H1 (cell line): ENCODE measurements at places on chromosomes 2 and 18.

GRCh38 chr2:46923041-46923528, 7.5 kb upstream of the MCFD2 start:
- no peaks in the 10 kb centered on the region for H3K27me3 ChIP-seq
- no peak overlapping the region for H3K27ac ChIP-seq
- no peak for DNase-seq
- H3K36me3 ChIP-seq = no peaks in the 10 kb centered on the region

- no peaks in the 10 kb centered on the region for H3K36me3 ChIP-seq
- DNase-seq = no peak
- H3K27me3 ChIP-seq = no peaks in the 10 kb centered on the region
- H3K4me3 ChIP-seq = no peak overlapping the region
These were observed 413.0 kb downstream of the CDH2 start for GRCh38 chr18:27763936-27764335.

GRCh38 chr2:159879051-159879604, 81.1 kb upstream of the CD302 start:
- no peaks in the 10 kb centered on the region for H3K27me3 ChIP-seq
- no peak overlapping the region for H3K4me3 ChIP-seq
- no peaks in the 10 kb centered on the region for H3K4me1 ChIP-seq
- no peak for DNase-seq

DNA sequence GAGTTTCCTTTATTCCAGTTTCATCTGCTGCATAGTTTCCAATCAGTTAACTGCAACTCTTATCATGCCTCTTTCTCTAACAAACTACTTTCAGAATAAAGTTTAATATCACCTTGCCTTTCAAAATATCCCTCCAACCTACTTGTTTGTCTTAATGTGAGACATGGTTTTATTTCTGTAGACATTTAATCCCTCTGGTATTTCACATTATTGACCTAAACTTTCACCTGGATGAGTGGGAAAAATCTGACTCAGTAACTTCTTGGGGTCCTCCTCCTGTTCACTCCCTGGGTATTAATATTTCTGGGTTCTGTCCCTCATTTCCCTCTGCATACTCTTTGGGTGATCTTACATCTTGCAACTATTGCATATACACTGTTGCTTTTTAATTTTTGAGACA, 27.9 kb downstream of the MSH6 start:
- H3K4me1 ChIP-seq = no peaks in the 10 kb centered on the region
- no peaks in the 10 kb centered on the region for H3K27me3 ChIP-seq
- peaks cover 10% of the 10 kb centered on the region for H3K36me3 ChIP-seq
- no peak for DNase-seq
- no peak overlapping the region for H3K4me3 ChIP-seq
- H3K27ac ChIP-seq = no peak overlapping the region

- no peaks in the 10 kb centered on the region for H3K36me3 ChIP-seq
- H3K4me1 ChIP-seq = peaks cover 15% of the 10 kb centered on the region
- H3K27ac ChIP-seq = no peak overlapping the region
- H3K27me3 ChIP-seq = no peaks in the 10 kb centered on the region
- no peak overlapping the region for H3K4me3 ChIP-seq
These were observed 143.9 kb upstream of the ITGA6 start for GRCh38 chr2:172283476-172283875.

GRCh38 chr2:160197587-160197986, 2.5 kb downstream of the ITGB6 start:
- H3K27me3 ChIP-seq = no peaks in the 10 kb centered on the region
- DNase-seq = no peak
- no peak overlapping the region for H3K27ac ChIP-seq

- H3K27me3 ChIP-seq = no peaks in the 10 kb centered on the region
- no peaks in the 10 kb centered on the region for H3K4me1 ChIP-seq
- no peak overlapping the region for H3K27ac ChIP-seq
- no peaks in the 10 kb centered on the region for H3K36me3 ChIP-seq
These were observed 25.2 kb upstream of the TLK1 start for GRCh38 chr2:171185941-171186340.

DNA sequence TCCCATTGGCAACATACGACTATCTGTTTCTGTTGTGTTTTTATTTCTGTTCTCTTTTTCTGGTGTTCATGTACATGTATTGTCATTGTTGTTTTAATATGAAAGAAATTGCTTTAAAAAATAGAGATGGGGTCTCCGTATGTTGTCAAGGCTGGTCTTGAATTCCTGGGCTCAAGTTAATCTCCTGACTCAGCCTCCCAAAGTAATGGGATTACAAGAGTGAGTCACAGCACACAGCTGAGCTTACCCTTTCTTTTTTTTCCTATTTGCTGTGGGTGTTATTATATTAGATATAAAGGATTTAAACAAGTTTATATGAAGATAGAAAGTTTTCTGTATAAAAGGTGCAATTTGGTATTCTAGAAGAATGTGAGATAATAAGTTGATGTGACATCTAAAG, 554.6 kb downstream of the DSC3 start:
- DNase-seq = no peak
- no peaks in the 10 kb centered on the region for H3K27me3 ChIP-seq
- H3K36me3 ChIP-seq = no peaks in the 10 kb centered on the region
- no peak overlapping the region for H3K27ac ChIP-seq

GRCh38 chr2:58640042-58640441, 398.9 kb upstream of the FANCL start:
- no peaks in the 10 kb centered on the region for H3K36me3 ChIP-seq
- H3K27me3 ChIP-seq = no peaks in the 10 kb centered on the region
- DNase-seq = no peak
- H3K4me3 ChIP-seq = no peak overlapping the region
- H3K27ac ChIP-seq = no peak overlapping the region
- peaks cover 12% of the 10 kb centered on the region for H3K4me1 ChIP-seq

DNA sequence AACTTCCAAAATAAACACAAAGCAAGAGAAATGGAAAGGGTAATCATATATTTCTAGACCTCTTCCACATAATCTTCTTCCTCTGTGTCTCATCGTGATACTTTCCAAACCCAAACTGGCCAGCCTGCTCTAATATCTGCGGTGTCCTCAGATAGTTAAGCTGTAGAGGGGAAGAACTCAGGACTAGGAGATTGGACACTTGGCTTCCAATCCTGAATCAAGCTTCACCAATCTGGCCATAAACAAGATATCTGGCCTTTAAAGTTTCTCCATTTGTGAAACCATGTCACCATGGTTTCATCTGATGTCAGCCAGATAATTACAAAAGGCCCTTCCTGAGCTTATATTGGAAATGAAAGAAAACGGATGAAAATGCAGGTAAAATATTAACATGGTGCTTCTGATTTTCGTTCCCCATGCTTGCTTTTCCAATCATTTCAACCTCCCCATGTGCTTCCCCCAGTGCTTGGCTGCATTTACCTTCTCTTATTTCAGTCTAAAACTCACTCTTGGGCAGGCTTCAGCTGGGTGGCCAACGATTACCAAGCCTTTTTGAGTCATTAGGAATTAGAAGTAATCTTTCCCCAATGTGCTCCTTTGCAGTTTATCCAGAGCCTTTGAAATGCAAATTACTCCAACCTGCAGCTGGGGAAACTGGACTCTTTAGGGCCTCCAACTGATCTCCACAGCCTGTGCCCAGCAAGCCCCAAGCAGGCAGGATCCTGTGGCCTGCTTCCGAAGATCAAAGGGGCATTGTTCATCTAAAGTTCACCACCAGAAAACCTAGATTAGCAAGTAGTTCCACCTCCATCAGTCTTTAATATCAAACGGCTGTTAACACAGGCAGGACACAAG, 44.5 kb upstream of the MYCN start:
- no peaks in the 10 kb centered on the region for H3K27me3 ChIP-seq
- DNase-seq = no peak
- no peaks in the 10 kb centered on the region for H3K36me3 ChIP-seq
- no peak overlapping the region for H3K4me3 ChIP-seq

DNA sequence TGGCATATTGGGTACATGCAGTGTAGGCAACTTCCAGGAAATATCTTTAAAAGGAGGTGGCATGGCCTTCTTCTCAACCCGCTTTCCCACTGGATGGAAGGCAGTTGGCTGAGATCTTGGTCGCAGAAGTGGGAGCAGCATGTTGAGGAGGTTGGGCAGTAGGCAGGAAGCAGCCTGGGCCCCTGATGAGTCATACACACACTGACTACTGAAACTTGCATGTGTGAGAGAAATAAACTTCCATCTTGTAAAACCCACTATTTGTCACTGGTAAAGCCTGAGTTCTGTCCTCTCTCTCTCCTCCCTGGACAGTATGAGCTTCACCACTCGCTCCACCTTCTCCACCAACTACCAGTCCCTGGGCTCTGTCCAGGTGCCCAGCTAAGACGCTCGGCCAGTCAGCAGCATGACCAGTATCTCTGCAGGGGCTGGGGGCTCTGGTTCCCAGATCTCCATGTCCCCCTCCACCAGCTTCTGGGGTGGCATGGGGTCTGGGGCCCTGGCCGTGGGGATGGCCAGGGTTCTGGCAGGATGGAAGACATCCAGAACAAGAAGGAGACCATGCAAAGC, 233.8 kb upstream of the SPRED2 start:
- H3K27ac ChIP-seq = no peak overlapping the region
- H3K36me3 ChIP-seq = no peaks in the 10 kb centered on the region
- H3K4me1 ChIP-seq = no peaks in the 10 kb centered on the region

GRCh38 chr2:151845481-151845880, 17.3 kb upstream of the ARL5A start:
- no peak for DNase-seq

GRCh38 chr18:58196164-58196563, 152.1 kb downstream of the NEDD4L start:
- DNase-seq = no peak
- peaks cover 24% of the 10 kb centered on the region for H3K4me1 ChIP-seq
- peak overlapping the region; percentile 72 for H3K4me3 ChIP-seq
- H3K27ac ChIP-seq = no peak overlapping the region
- no peaks in the 10 kb centered on the region; the same call in 1 of the 2 replicates for H3K36me3 ChIP-seq
- H3K27me3 ChIP-seq = no peaks in the 10 kb centered on the region

- H3K27ac ChIP-seq = no peak overlapping the region
- peaks cover 5% of the 10 kb centered on the region for H3K4me1 ChIP-seq
- no peaks in the 10 kb centered on the region for H3K27me3 ChIP-seq
- H3K4me3 ChIP-seq = no peak overlapping the region
- no peak for DNase-seq
These were observed 18.9 kb upstream of the DAPL1 start for GRCh38 chr2:158776231-158776630.

DNA sequence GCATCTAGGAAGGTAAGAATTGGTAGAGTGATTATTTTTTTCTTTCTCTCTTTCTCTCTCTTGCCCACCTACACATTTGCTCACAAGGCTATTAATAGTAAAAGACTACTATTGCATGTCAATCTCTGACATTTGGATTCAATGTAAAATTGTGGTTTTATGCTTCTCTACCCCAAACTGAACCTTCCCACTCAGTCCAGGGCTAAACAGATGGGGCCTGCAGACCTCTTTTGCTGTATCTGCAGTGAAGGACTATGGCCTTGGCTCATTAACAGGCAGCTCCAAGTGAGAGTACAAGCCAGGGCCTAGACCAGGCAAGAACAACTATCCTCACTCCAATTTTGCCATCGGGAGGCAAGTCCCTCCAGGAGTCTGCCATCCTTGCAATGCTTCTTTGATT, 68.3 kb upstream of the ARL4C start:
- H3K4me3 ChIP-seq = no peak overlapping the region
- no peaks in the 10 kb centered on the region for H3K27me3 ChIP-seq
- no peak for DNase-seq

GRCh38 chr2:74373221-74373676, 6.9 kb downstream of the DCTN1 start:
- H3K4me3 ChIP-seq = peak overlapping the region; percentile 57; the same call in 1 of the 2 replicates
- H3K27me3 ChIP-seq = no peaks in the 10 kb centered on the region
- DNase-seq = no peak
- peaks cover 21% of the 10 kb centered on the region for H3K4me1 ChIP-seq
- peaks cover 39% of the 10 kb centered on the region for H3K36me3 ChIP-seq

DNA sequence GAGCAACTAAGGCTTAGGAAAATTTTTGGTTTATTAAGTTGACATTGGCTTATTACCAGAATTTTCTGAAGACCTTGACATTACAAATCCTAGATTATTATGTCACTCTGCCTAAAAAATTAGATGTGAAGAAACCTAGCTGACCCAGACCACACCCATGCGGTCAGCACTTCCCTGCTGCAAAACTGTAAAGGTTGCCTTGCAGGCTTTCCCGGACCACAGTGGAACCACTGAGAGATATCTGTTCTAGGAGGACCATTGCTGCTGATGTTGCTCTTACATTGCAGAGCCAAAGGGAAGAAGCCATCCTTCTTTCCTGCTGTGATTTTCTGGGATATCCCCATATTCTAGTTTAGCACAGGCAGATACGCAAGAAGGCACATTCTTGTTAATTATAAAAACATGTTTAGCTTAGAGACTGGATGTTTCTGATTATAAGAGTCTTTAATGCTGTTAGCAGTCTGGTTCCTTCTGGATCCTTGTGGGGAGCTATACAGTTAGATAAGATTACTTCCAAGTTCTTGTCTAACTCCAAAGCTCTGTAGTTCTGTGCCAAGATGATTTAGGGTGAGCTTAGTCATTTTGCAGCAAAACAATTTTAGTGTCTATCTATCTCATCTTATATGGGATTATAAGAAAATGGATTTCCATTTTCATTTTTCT, 70.2 kb downstream of the AOX1 start:
- H3K4me1 ChIP-seq = no peaks in the 10 kb centered on the region
- no peak overlapping the region for H3K27ac ChIP-seq
- no peak overlapping the region for H3K4me3 ChIP-seq
- H3K36me3 ChIP-seq = no peaks in the 10 kb centered on the region
- no peaks in the 10 kb centered on the region for H3K27me3 ChIP-seq
- DNase-seq = no peak

DNA sequence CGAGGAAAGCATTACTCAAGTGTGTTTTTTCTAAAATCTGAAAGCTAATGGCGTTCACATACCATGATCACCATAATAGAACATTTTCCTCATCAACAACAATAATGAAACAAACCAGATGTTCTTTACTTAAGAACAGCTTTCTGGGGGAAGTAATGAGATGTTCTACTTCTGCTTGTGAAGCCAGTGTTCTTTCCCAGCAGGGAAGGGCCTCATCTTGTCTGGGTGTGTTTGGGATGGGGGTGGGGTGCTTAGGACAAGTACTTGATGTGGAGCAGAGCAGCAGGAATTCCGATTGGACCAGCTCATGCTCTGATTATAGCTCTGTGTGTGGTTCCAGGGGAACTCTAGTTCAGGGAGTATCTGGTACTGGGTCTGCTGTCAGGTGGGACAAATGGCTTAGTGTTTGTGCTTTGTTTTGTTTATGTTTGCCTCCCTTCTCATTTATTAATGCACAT, 163.0 kb upstream of the NOSTRIN start:
- H3K4me1 ChIP-seq = peaks cover 4% of the 10 kb centered on the region
- H3K36me3 ChIP-seq = no peaks in the 10 kb centered on the region
- H3K27ac ChIP-seq = no peak overlapping the region
- H3K27me3 ChIP-seq = no peaks in the 10 kb centered on the region
- no peak for DNase-seq
- no peak overlapping the region for H3K4me3 ChIP-seq
